DMS53 (cell line): ENCODE measurements at places on chromosomes 2 and 18.
A peak's percentile ranks its signal among the peaks of the same experiment; 100 is the strongest.

DNA sequence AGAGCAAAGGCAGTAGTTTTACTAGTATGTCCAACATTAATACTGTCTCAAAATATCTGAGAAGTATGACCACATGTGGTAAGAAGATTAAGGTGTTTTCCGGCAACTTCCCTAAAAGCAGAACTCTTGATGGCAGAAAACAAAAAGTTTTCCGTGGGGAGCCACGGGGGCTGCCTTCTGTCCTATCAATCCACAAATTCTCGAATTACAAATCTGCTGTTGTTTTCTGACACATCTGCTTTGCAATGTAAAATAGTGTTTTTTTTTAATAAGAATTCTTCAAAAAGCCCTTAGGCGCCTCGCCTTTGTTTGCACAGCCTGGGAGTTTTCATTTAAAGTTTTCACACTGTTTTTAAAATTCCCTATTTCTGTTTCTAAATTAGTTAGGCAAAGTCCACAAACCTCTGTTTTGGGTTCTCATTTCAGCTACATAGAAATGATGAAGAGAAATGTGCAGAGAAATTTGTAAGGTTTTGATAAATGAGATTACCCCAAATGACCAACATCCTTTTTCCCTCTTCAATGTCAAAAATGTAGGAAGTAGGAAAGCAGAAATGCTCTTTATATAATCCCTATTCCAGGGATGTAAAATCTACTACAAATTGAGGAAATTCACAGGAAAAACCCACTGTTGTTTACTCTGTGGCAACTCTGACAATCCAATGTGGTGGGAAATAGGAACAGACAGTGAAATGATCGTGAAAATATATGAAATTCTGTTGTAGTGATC lies 385.8 kb downstream of the ZEB2 start:
- DNase-seq, result no peak

GRCh38 chr2:74576863-74577229 lies 22.3 kb downstream of the DOK1 start:
- DNase-seq, result no peak

- DNase-seq, result no peak
These were observed 11.9 kb upstream of the NMUR1 start for GRCh38 chr2:231542136-231542535.

GRCh38 chr2:32719933-32720716 lies 92.3 kb downstream of the TTC27 start:
- DNase-seq, result no peak

DNA sequence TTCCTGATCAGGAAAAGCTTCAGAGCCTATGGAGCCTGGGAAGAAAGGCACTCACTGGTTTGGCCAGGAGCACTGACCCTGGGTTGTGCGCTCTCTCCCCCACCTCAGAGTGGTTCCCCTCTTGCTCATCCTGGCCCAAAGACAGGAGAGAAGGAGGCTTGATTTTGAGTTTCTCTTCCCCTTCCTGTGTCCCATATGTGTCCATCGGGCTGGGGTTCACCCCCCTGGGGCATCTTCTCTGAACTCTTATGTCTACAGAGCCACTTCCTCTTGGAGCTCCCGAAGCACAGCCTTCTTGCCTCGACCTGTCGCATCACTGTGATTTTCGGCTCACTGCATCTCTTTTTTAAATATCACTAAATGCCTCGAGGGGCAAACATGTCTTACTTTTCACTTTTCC lies 692.3 kb downstream of the RNF144A start:
- no peak for DNase-seq

DNA sequence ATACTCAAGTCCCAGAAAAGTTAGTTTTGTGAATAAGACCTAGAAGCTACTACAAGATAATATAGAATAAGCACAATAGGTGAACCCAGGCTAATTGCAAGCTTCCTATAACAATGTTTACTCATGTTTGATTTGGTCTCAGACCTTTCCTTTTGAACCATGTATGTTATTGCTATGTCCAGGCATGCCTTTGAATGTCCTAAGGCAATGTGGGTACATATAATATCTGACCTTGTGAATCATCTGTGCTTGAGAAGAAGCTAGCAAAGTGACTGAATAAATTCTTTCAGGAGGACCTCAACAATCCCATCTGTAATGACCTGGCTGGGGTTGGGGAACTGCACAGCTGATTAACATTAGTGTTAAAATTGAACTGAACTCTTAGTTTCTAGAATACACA lies 1285.9 kb upstream of the CELF4 start:
- no peak for DNase-seq

DNA sequence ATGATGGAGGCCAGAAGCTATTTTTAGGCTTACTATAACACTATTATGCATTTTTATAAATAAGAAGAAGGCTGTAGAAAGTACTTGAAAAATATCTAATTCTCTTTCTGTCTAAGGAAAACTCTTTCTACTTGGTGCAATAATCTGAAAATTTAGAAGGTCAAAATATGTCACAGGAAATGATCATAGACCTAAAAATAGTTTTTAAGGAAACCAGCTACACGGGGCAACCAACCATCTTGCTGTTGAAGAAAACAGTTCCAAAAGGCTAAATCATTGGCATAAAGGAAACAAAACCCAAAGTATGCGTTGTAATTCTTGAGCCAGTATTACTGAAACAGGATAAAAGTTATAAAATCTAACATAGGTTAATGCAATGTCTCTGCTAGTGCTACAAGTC lies 40.2 kb downstream of the SOCS6 start:
- no peak for DNase-seq

DNA sequence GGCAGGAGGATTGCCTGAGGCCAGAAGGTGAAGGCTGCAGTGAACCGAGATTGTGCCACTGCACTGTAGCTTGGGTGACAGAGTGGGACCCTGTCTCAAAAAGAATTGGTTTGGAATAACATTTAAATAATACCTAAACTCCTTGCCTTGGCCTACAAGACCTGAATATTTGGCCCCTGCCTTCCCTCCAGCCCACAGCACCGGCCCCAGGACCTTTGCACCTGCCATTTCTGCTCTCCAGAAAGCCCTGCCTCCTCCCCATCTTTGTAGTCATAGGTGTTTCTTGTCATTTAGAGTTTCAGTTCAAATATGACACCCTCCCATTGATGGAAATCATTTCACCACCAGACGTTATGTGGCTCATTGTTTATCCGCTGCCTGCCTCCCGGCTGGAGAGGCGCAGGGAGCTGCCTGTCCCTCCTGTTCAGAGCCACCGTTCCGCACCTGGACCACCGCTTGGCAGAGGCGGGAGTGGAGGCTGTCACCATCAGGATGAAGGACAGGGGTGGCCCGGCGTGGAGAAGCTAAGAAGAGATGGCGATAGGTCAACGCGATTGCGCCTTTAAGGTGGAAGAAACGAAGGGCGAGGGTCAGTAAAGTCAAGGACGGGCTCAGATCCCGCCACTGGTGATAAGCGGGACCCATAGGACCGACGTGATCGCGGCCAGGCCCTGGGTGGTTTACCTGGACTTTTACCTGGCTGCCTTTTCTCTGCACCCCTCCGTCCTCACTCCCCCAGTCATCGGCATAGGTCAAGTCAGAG lies 638 bp upstream of the LPIN1 start:
- no peak for DNase-seq

- no peak for DNase-seq
These were observed 137.0 kb upstream of the CTNNA2 start for GRCh38 chr2:79375817-79376216.

GRCh38 chr2:54473851-54474250 lies 17.7 kb downstream of the SPTBN1 start:
- no peak for DNase-seq

DNA sequence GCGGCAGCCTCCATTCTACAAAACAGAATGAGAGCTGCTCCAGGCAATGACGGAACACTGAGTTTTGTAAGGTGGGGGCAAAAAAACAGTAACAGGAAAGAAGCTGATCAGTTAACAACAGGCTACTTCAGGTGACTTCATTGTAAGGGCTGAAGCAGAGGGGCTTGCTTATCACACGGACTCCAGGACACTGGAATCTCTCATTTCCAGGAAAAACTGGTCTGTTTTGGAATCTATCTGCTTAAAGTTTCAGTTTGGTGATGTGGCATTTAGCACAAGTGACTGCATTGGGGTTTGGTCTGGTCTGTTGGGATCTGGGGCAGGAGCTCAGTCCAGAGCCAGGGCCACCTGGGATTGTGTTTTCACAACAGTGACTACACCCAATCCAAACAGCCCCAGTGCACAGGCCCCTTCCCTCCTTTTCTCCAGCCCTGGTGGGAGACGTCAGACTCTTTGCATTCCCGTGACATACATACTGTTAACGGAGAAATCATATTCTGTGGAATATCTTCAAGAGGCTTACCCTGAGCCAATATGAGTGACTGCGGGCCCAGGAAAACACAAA lies 14.1 kb downstream of the AMER3 start:
- DNase-seq, result no peak

DNA sequence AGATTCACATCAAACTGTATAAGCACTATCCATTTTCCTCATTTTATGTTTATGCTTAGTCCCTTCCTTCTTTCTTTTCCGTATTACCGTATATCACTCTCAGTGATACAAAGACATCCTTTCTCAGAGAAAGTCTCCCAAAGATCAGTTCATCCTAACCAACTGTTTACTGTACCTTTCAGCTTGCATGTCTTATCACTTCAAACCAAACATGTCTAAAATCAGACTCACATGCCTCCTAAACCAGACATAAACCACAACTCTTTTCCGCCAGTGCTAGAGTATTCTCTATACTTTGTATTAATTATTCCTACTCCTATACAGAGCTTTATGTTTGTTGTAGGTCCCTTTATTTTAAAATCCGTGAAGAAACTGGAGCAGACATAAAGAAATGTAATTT lies 41.5 kb downstream of the KCMF1 start:
- DNase-seq, result no peak

- no peak for DNase-seq
These were observed 120.9 kb upstream of the TTN start for GRCh38 chr2:178928077-178928476.

DNA sequence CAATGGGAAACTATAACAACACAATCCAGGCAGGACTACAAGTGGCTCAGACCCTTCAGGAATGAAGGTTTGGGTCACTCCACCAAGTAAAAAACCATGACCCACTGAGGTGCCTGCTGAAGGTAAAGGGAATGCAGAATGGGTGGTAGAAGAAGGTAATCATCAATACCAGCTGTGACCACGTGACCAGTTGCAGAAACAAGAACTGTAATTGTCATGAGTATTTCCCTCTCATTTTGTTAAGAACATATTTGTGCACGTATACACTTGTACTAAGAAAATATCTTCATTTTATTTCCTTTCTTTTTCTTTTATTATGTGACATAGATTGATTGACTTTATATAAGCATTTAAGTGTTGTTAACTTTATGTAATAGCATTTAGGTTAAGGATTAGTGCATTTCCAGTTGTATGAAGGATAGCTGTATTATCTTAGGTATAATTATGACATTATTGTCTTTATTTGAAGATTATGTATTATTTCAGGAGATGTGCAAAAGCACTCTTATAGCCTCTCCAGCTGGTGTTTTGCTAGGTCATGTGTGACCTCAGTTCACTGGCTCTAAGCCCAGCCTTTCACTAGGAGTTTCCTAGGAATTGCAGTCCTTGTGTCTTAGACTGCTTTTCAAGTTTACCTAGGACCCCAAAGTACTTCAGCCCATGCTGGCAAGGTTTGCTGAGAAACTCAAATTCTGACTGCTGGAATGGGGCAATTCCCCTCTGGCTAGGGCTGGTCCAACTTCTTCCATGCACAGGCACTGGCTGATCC lies 125.7 kb upstream of the DPP10 start:
- DNase-seq, result peak; percentile 16

GRCh38 chr18:6639305-6639704 lies 90.2 kb upstream of the ARHGAP28 start:
- DNase-seq, result no peak

GRCh38 chr2:8608411-8608954 lies 73.4 kb upstream of the ID2 start:
- DNase-seq, result no peak

GRCh38 chr2:29066271-29066860 lies 8.0 kb downstream of the PCARE start:
- no peak for DNase-seq

- peak; percentile 40 for DNase-seq
These were observed 8.8 kb downstream of the TGFBRAP1 start for GRCh38 chr2:105320651-105321215.

DNA sequence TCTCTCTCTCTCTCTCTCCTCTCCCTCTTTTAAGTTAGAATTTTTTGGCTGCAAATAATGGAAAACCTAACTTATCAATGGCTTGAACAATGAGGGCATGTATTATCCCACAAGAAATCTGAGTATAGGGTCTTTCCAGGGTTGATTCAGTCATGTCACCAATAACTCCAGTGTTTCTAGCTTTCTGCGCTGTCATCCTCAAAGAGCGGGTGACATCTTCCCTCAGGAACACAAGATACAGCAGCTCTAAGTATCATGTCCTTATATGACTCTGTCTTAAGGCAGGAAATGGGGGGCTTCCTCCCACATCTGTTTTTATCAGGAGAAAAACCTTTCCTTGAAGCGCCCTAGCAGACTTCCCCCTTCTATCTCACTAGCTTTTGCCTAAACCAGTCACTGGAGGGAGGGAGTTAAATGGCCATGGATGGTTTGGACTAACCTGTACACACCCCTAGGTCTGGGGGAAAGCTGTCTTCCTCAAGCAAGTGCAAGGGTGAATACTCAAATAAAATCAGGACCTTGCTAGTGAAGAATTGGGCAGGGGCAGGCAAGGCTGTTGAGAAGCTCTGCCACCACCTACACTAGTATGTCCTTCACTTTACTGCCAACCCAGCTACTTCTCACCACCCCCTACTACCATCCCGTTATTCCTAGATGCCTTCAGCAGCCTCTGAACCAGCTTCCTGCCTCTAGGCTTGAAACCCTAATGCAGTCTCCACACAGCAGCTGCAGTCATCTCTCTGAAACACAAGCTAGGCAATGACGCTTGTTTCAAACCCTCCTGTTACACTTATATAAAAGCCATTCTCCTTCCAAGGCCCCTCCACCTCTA lies 7.5 kb upstream of the TUBA4A start:
- DNase-seq, result no peak

GRCh38 chr2:237154082-237154638 lies 68.5 kb downstream of the COPS8 start:
- peak; percentile 89 for DNase-seq

GRCh38 chr2:143489145-143489544 lies 359.9 kb downstream of the ARHGAP15 start:
- DNase-seq, result no peak

DNA sequence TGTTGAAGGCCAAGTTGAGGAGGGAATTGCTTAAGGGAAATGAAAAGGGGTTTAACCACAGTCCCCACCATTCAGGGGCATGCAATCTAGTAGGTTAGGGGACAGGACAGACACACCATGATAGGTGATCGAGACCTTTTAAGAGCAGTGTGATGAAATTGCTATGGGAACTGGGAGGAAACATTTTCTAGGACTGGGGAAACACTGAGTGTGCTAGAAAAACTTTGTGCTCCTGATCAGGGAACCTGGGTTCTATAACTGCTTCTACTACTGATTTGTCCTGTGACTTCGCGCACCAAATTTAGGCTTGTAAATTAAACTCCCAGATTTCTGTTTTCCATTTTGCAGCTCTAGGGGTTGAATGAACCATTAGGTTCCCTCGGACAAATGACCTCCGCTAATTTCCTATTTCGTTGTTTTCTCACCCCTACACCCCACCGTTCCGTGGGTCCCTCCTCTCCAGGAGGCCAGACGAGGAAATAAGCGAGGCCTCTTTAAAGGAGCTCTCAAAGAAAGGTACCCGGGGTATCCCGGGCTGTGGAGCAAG lies 371 bp upstream of the LCLAT1 start:
- peak; percentile 63 for DNase-seq
